ENCODE measurements at places on chromosomes 3 and 15.

DNA sequence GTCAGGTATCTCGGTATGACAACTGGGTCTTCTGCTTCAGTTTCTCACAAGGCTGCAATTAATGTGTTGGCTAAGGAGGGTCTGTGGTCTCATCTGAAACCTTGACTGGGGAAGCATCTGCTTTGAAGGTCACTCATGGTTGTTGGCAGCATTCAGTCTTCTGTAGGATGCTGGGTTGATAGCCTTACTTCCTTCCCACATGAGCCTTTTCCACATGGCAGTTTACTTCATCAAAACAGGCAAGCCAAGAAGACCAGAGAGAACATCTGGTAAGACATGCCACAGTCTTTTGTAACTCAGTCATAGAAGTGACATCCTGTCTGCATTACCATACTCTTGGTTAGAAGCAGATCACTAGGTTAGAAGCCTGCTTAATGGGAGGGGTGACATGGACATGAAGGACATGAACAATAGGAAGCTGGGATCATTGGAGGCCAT is 49.5 kb downstream of the CMC1 start:
- no peak for DNase-seq

DNA sequence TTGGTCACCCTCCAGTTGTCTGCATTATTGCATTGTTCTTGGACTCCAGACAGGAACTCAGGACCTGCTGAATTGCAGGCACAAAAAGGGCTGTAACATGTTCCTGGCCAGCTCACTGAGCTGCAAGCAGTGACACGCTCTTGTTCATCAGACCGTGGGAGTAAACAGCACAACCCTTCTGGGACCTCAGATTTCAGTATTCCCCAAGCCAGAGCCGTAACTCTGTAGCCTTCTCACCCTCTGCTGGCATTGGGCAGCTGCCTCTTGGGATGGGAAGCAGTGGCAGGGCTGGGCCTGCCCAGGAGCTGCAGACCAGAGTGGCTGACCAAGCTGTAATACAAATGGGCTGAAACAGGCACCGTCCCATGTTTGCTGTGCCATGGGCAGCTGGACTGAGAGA is 607.1 kb upstream of the BCHE start:
- DNase-seq = no peak

GRCh38 chr3:123799544-123800361 is 84.4 kb downstream of the MYLK start:
- no peak for DNase-seq

GRCh38 chr3:151925419-151925818 is 52.0 kb downstream of the SUCNR1 start:
- DNase-seq = peak; percentile 27

DNA sequence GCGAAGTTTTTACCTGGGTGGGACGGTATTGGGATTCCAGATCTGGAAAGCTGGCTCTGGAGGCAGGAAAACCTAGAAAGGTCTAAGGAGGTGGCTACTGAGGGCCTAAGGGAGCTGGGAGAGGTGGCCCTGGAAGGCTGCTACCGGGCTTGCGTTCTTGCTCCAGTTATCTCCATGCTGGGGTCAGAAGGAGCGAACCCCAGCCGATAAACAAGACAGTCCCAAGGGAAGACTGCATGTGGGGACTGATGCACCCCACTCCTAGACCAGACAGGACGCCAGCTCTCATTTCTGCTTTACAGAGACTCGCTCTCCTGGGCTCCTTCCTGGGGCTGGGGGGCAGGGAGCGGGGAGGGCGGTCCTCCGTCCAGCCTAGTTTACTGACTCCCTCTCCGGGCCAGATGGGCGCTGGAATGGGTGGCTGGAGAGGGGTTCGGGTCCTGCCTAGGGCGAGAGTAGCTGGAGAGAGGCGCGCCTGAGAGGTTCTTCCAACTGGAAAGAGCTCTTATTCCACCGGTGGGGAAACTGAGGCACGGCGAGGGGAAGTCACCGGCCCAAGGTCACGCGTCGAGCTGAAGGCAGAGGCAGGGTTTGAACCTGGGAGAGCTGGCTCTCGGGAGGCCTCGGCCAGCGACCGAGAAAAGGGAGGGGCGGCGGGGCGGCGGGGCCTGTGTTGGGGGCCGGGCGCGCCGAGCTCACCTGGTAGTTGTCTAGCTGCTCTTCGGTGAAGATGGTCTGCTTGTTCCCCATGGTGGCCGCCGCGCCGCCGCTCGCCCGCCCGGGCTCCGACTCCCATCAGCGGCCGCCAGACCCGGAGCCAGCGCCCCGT is 565 bp downstream of the CIB2 start:
- DNase-seq = no peak

GRCh38 chr3:166864473-166865467 is 515.3 kb downstream of the ZBBX start:
- no peak for DNase-seq

DNA sequence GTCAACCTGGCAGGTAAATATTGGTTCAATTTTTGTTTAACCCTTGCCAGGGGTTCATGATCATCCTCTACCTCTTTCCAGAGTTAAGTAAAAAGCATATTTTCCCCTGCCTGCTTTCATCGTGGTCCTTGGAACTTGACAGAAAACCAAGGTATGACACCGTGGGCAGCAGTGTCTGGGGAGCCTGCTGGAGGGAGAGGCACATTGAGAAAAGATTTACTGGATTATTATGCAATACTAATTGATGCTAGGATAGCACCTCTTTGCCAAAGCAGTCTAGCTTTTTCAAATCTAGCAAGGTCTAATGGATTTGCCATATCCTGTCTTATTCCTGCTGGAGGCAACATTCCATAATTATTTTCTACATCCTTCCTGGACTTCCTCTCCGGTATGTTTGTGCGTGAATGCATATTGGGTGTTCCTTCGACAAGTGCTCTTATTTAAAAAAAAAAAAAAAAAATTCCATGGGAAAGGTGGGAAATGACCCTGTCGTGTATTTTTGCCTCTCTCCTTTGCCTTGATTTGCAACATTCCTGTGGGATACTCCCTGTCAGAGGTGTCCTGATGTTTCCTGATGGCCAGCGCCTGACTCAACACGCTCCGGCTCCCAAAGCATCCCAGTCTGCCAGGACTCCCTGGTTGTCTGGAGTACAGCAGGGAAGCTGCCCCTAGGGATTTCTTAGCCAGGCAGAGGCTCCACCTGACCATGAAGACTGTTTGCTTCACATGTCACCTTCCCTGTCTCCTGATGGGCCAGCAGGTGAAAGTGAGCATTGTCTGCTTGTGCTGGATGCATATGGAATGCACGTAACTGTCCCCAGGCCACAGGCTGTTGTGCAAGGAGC is 6.3 kb downstream of the BHLHE40 start:
- DNase-seq = no peak

DNA sequence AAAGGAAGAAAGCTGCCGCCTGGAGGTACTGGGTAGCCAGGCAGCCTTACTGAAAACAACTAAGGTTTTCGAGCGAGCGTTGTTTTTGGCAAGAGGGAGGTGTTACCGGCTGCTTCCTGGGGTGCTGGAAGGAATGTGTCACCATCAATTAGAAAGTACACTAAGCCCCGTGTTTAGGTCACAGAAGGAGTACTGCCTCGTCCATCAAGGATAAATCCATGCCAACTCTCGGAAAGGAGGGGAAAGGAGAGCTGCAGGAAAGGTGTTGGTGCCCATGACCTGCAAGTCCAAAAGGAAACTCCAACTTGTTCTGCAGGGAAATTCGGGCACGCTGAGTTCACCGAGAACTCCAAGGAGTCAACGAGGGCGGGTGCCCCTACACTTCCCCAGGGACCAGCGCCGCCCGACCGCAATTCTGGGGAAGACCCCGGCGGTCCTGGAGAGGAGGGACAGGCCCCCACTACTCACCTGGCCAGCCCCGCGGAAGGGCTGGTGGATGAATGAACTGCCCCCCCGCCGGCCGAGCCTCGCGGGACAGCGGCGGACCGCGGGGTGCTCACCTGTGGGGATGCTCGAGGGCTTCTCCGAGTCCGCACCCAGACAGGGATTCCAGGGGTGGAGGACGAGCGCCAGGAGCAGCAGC is 542 bp downstream of the PLOD2 start:
- DNase-seq = peak; percentile 11

- peak; percentile 83 for DNase-seq
Observed at GRCh38 chr3:122100591-122101463, 45.7 kb downstream of the CD86 start.

DNA sequence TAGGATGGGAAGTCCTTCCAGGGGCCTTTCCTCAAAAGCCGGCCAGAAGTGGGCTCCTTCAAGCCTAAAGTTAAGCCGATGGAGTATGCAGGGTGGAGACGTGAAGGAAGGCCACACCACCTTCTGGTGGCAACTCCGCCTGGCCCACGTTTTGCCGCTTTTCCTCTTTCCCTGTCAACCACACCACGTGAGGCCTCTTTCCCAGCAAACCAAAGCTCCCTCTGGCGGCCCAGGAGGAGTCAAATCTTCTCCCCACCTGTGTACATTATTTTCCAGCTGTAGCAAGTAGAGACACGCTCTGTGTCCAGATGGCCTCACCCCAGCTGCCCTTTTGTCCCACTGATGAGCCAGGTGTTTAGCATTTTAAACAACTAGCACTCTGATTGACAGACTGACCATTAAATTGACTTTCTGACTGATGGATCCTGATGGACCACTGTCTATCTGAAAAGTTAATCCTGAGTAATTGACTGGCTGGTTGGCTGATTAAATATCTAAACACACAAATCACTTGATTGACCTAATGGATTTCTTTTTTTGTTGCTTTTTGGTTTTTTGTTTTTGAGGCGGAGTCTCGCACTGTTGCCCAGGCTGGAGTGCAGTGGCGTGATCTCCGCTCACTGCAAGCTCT is 59.6 kb upstream of the ZBTB38 start:
- no peak for DNase-seq

GRCh38 chr3:64427671-64428070 is 202.4 kb upstream of the PRICKLE2 start:
- no peak for DNase-seq

- DNase-seq = no peak
Observed at GRCh38 chr3:2099028-2099671, 484 bp downstream of the CNTN4 start.

DNA sequence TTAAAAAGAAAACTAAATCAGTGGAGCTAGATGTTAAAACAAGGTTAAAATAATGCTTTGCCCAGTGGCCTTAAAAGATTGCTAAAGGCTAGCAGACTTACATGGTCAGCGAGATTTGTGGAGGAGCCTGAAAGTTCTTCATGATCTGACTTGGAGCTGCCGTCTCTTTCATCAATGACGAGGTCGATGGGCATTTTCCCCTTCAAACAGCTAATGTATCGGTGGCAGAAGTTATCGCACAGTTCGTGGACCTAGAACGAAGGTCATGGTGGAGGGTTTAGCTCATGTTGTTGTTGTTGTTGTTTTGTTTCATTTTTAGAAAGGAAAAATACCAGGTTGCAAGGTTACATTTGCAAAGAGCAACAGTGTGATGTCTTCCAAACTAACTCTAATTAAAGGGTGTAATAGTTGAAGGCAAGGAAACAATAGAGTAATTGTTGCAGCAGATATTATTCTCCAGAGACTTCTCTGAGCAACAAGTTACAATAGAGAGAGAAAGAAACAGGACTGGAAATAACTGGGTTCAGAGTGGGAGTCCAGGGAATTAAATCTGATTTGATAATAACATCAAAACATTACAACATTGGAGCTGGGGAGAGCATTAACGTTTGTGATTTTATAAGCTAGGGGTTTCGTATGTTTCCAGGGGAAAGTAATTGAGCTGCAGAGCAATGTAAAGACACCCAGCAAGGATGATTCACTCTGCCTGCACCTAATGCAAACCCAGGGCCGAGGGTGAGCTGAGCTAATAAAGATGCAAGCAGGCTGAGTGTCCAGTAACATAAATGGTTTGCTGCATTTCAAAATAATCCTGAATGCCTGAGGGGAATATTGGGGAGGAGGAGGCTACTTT is 6.6 kb downstream of the MEIS2 start:
- DNase-seq = no peak

- DNase-seq = no peak
Observed at GRCh38 chr3:13504161-13504831, 24.2 kb downstream of the HDAC11 start.

GRCh38 chr15:41480396-41481140 is 13.1 kb upstream of the ITPKA start:
- DNase-seq = no peak

GRCh38 chr3:161108840-161109239 is 3.7 kb upstream of the B3GALNT1 start:
- DNase-seq = no peak

- peak; percentile 28 for DNase-seq
Observed at GRCh38 chr15:43105077-43105736, 631 bp downstream of the UBR1 start.

GRCh38 chr3:62682826-62683225 is 192.4 kb downstream of the CADPS start:
- no peak for DNase-seq

GRCh38 chr15:71874245-71874644 is 63.9 kb downstream of the NR2E3 start:
- DNase-seq = no peak

DNA sequence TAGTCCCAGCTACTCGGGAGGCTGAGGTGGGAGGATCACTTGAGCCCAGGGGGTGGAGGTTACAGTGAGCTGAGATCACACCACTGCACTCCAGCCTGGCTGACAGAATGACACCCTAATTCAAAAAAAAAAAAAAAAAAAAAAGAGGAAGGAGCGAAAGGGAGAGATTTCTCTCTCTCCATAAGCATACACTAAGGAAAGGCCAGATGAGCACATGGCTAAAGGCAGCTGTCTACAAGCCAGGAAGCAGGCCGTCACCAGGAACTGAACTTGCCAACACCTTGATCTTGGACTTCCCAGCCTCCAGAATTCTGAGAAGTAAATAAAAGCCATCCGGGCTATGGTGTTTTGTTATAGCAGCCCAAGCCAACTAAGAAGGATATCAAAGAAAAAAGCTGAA is 7.5 kb downstream of the SRGAP3 start:
- DNase-seq = no peak

DNA sequence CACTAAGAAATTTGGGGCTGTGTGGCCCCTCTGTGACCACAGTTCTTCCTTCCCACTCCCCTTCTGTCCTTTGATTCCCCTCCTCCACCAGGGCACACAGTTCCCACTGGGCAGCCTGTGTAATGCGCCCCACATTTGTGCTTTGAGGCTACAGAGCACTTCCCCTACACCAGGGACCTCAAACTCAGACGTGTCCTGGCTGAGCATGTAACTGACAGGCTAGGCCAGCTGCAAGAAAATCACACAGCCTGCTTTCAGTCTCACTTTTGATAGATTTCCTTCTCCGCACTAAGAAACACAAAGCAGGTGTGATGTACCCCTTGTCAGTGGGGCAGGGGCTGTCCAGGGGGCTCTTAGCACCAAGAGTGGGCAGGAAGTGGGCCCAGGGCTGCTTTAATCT is 29.6 kb downstream of the PRKCD start:
- no peak for DNase-seq

DNA sequence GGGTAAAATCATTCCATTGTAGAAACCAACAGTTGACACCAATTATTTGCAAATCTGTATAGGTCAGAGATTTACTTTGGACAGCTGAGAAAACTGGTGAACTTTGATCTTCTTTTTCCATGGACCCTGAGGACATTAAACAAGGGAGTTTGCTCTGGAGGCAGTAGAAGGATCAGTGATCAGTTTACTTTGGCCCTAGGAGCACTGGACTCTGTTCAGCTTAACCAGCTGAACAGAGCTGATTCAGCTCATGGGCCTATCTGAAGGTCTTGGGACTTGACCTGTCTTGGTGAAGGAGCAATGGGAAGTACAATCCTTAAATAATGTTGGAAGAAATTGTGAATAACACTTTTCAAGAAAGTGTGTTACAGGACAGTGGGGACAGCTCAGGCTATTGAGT is 15.2 kb upstream of the TF start:
- DNase-seq = no peak

- no peak for DNase-seq
Observed at GRCh38 chr15:100903168-100903554, 16.0 kb upstream of the LRRK1 start.

GRCh38 chr3:56799251-56799882 is 2.4 kb downstream of the ARHGEF3 start:
- DNase-seq = peak; percentile 79

GRCh38 chr3:21421096-21421495 is 329.9 kb downstream of the ZNF385D start:
- DNase-seq = no peak
